ENCODE measurements at places on chromosomes 16 and 17. TPM values are rescaled to one million over a fixed set of nuclear protein-coding genes. Genes with fewer than 3 reads are reported as not detected.

KCNH4 gene
- not detected for total RNA-seq

NPIPB8 gene
- 0.15 TPM for total RNA-seq

SYCE1L gene
- total RNA-seq, result not detected

JPH3 gene
- total RNA-seq, result not detected

DNA sequence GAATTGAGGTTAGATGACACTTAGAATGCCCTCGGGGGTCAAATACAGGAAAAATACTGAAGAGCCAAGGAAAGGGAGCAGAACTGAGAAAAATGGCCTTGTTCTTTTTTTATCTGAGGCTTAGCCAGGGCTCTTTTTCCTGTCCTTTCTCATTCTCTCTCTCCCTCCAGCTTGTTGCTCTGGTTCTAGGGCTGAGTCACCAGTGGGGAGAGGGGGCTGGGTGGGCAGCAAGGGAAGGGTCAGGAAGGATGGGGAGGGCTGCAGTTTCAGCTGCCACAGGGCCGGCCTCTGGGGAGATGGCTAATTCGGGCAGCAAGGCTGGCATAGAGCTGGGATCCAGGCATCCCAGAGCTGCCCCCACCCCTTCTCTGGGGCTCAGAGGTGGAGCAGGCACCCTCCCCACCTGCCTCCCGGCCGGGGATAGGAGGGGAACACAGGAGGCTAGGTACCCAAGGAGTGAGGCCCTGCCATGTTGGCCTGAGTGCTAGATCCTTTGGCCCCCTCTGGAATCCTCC, 3.9 kb downstream of the ITGA3 start:
- DNase-seq, result no peak

- DNase-seq, result no peak
These were observed 97.1 kb upstream of the MYOCD start for GRCh38 chr17:12568358-12569251.

- DNase-seq, result no peak
These were observed 88.0 kb downstream of the SOX9 start for GRCh38 chr17:72208832-72209231.

DNA sequence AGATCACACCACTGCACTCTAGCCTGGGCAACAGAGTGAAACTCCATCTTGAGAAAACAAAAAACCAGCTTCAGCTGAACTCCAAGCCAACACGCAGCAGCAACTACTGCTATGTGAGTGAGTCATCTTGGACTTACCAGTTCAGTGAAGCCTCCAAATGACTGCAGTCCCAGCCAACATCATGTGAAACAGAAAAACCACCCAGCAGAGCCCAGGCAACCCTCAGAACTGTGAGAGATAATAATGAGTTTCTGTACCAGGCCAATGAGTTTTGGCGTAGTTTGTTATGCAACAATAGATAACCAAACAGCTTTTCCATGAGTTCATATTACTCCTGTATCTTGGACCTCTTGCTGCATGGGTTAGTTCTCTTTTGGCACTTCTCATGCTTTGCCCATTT, 23.3 kb downstream of the PHF12 start:
- no peak for DNase-seq

DNA sequence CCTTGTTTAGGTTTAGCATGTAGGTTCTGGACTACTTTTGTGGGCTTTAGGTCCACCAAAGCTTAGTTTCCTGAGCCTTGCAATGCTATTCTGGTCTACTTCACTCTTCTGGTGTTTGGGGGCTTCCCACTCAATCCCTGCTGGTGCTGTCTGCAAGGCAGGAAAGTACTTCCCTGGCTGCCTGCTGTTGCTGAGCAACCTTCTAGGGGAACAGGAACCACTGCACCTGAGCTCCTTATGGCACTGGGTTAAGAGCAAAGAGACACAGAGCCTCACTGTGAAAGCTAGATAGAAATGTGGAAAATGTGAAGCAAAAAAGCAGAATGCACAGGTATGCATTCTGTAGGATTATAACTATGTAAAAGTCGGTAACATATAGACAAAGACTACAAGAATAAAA, 17.0 kb downstream of the MPO start:
- no peak for DNase-seq

DNA sequence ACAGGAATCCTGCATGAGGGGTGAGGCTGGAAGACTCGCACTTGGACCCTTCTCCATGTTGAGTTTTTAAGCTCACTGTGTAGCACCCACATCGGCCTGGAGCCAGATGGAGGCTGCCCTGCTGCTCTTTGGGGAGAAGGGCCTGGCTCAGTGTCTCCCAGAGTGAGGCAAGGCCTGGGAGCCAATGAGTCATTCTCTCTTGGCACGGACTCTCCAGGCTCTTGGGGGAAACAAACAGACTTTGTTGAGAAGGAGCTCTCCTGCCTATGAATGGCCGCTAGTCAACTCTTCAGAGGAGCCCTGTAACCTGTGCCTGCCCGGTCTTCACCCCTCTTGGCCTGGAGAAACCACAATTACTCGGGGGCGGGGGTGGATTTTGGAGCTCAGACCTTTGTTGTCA, 50.8 kb upstream of the MAF start:
- DNase-seq, result no peak

- peak; percentile 70 for DNase-seq
These were observed 164.5 kb downstream of the PRKCA start for GRCh38 chr17:66466840-66467367.

DNA sequence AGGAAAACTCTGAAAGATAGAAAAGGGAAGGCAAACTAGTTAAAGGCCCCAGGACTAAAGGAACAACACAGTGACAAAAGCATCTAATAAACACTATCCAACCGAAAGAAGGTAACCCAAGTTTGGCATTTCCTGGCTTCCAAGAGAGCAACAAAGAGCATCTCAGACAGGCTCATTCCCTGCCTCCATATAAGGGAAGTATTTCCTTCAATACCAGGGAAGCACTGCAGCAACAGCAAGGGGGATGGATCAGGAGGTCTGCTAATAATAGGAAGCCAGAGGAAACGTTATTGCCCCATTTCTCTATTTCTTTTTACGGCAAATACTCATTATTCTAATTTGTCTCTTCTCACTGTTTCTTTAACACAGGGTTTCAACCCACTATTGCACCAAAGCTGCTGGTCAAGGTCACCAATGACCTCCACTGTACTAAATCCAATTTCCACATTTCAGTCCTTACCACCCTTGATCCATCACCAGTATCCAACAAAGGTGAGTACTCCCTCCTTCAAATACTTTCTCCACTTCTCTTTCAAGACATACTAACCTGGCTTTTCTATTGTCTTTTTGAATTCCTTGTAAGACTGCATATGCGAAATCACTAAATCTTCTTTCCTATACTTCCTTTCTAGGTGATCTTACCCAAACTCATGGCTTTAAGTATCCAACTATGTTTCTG, 86.1 kb downstream of the KANSL1 start:
- DNase-seq, result no peak

- no peak for DNase-seq
These were observed 13.4 kb downstream of the IRF8 start for GRCh38 chr16:85912211-85912974.

GRCh38 chr16:77594799-77595596, 127.3 kb upstream of the NUDT7 start:
- no peak for DNase-seq

- DNase-seq, result no peak
These were observed 6.5 kb downstream of the DLX4 start for GRCh38 chr17:49975531-49975930.
